ENCODE measurements at places on chromosomes 5 and 9. TPM values are rescaled to one million over a fixed set of nuclear protein-coding genes. Genes with fewer than 3 reads are reported as not detected.
A peak's percentile ranks its signal among the peaks of the same experiment; 100 is the strongest.

The ZNF454 gene
- total RNA-seq = 2.6 TPM

The APBA1 gene
- total RNA-seq = 1.7 TPM

The IFNA21 gene
- total RNA-seq = not detected

The PTPA gene
- total RNA-seq = 0.63 TPM

The PCDHGA11 gene
- 15.0 TPM for total RNA-seq

The IGIP gene
- total RNA-seq = 1.8 TPM

The RNF208 gene
- total RNA-seq = not detected

The PLK2 gene
- total RNA-seq = 986 TPM

The RNF180 gene
- total RNA-seq = 2.4 TPM

DNA sequence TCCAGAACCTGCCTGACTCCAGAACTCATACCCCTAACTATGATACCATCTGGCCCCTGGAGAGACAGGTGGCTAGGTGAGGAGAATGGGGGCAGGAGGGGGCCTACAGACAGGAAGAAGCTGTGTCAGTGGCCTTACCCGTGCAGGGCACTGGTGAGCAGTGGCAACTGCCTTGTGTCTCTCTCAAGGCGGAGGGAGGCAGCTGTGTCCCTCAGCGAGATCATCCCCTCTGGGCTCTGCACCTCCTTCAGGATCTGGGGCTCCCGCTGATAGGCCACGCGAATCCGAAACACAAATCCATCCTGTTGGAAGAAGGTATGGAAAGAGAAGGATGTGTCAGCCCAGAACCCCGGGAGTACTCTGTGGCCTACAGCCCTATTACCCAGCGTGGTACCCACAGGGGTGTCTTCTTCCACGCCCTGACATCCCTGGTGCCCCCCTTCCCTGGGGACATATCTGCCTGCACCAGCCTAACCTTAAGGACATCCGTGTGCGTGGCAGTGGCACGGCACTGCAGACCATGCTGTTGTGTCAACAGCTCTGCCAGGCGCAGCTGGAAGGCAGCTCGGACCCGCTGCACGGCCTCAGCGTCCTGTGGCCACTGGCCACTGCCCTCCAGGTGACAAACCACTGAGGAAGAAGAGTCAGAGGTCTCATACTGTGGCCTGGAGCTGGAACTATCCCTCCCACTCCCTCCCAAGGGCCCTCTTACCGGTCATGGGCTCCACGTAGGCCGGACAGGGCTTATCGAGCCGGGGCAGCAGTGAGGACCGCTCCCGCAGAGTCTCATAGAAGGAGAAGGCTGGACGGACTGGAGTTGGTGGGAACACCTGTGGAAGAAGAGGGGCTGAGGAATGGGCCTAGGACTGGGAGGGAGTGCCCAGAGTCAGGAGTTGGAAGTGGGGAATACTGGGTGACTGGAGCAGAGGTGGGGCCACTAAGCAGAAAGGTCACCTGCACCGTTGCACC lies 7.8 kb downstream of the NOL6 start:
- DNase-seq = no peak

- DNase-seq = no peak
Observed at GRCh38 chr9:97188545-97188944, 118.9 kb upstream of the CCDC180 start.

- DNase-seq = no peak
Observed at GRCh38 chr5:109936996-109937395, 247.3 kb downstream of the MAN2A1 start.

GRCh38 chr5:10594591-10595210 lies 30.8 kb downstream of the ANKRD33B start:
- peak; percentile 37 for DNase-seq

- DNase-seq = no peak
Observed at GRCh38 chr9:121707477-121708424, 56.3 kb downstream of the DAB2IP start.

- no peak for DNase-seq
Observed at GRCh38 chr5:108786806-108787483, 39.2 kb downstream of the FER start.

DNA sequence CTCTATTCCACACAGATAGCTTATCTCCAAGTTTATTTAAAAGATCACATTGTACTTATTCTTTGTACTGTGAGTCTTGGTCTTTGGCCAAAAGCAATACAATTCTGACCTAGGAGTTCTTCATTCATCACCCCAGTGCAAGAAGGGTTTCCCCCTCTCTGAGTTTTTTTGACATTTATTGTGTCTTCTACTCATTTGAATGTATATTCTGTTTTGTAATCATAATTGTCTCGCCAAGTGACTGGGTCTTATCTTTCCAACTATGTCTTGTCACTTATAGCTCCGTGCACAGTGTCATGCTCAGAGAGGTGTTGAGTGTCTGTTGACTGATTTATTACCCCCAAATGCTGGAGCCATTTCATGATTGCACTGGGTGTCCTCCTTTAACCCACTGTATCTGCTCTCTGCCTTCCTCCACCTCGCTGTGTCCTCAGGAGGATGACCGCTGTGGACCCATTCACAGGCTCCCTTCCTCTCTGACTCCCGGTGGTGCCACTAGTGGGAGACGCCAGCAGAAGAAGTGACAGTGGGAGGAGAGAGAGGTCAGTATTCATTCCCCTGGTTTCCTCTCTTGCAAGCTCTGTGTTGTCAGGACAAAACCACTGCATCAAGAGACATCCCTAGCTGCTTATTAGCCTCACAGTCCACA lies 11.2 kb upstream of the TRIO start:
- DNase-seq = no peak

Data from Daoy (cell line).